ENCODE measurements at places on chromosomes 5 and 9.

- no peak for DNase-seq
Measured at GRCh38 chr5:54281960-54282692, 28.2 kb downstream of the ARL15 start.

DNA sequence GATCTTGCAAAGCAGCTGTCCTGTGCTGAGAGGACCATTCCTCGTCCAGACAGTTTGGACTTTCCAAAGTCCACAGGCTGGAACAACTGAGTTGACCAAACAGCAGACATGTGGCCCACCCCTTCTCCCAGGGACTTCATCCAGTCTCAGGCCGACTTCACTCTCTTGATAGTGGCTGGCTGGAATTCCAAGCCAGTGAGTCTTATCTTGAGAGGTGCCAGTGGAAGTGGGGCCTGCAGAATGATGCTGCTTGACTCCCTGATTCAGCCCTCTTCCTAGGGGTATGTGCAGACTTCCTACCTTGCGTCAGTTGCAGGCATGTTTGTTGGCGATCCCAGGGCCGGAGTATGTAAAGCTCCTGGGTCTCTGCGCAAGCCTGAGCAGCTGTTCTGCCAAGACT is 131.4 kb upstream of the TSLP start:
- DNase-seq: no peak

DNA sequence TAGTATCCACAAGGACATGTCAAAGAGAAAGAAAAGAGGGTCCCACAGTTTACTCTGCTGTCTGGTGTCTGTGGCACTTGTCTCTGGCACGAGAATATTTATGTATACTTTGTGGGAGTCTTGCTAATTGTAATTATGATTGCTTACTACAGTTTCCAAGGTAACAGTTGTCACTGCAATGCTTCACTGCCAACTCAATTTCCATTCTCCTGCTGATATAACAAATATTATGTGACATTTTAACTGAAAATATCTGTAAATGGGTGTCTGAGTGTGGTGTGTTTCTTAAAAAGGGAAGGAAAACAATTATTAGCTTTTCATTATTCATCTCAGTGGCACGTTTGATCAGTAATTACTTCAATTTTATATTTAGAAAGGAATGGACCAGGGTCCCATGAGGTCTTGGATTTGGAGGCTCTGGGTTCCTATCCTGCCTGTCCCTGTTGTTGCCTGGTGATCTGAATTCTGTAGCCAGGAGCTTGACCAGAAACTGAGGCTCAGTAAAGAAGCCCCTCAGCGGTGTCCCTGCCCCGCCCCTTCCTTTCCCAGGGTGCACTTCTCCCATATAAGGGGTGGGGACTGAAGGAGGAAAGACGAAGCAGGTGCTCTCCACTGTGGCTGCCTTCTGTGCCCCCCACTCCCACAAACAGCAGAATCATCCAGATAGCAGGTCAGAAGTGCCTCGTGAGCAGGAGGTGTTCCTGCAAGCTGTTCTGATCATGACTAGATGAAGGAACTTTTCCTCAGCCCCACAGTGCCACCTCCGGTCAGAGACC is 137.3 kb upstream of the KIF2A start:
- DNase-seq: no peak

- no peak for DNase-seq
Measured at GRCh38 chr5:79255786-79256557, 20.0 kb downstream of the JMY start.

GRCh38 chr5:75512383-75513074 is 838 bp downstream of the POLK start:
- DNase-seq: peak; percentile 33

DNA sequence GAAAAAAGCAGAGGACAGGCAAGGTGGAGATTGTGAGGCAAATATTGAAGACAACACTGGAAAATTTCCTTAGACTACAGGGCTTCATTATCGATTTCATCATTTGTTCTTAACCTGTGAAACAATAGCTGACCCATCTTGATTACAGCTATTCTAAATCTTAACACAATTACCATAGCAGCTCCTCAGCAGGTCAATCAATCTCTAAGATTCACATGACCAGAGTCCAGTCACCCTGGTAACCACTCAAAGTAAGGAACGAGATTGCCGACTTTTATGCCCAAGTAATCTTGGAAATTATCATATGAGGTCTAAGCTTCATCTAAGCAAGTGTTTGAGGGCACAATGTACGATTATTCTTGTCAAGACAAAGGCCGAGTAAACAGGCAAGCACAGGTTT is 93.8 kb downstream of the TTC39B start:
- no peak for DNase-seq

GRCh38 chr9:116416421-116416820 is 262.8 kb downstream of the PAPPA start:
- no peak for DNase-seq

- no peak for DNase-seq
Measured at GRCh38 chr5:108104448-108104847, 277.4 kb downstream of the FBXL17 start.

- DNase-seq: no peak
Measured at GRCh38 chr9:14277244-14277643, 36.7 kb downstream of the NFIB start.

DNA sequence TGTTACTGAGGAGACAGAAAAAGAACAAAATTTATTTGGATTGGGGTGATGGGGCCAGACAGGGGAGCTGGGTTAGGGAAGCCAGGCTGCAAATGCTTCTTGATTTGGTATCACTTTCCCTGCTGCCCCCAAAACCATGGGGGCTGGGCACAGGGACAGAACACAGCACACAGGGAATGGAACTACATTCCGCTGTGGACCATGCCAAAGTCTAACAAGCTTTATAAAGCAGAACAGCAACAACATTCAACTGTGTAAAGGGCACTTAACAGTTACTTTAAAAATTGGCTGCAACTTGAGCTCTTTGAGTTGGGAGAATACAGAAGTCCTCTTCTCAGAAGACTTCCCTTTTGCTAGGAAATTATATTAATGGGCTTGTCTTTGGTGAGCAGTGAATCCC is 23.8 kb downstream of the C5orf58 start:
- DNase-seq: no peak

DNA sequence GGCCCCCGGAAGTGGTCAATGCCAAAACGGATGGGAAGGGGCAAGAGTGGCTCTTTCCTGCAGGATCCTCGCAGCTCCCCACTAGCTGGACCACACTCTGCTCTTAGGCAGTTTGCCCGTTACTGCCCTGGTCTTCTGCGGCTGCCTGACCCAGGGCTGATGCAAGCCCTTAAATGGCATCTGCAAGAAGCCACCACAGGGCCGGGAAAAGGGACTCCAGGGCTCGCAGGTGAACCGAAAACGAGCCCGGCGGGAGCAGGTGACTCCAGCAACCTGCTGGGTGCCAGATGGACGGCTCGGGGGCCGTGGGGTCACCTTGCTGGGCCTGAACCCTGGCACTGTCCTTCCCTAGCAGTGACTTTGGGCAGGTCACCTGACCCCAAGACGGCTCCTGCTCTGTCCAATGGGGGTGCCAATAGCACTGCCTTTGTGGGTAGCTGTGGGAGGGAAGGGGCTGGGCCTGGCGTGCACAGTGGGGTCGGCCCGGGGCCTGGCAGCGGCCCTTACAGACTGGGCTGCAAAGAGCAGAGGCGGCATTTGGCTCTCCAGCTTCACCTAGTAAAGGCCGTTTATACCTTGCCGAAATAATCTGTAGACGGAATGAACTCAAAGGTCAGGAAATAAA is 1.3 kb downstream of the TMEM250 start:
- no peak for DNase-seq

- no peak for DNase-seq
Measured at GRCh38 chr5:59746241-59746765, 147.2 kb downstream of the PDE4D start.

DNA sequence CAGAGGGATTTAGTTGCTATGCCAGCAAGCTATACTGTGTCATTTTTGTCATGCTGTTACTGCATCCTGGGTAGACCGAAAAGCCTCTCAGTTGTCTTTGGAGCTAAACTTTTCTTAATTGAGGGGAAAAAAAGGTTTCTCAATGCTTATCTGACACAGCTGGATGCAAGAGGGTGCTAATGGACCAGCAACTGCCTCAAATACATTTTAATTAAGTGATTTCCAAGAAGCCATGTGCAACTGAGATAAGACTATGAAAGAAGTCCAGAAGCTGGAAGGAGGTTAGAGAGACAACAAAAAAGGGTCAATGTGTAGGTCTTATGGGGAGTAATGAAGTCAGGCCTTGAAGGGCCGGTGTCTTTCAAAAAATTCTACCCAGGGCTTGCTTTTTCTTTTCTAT is 465.7 kb upstream of the DMAC1 start:
- no peak for DNase-seq

DNA sequence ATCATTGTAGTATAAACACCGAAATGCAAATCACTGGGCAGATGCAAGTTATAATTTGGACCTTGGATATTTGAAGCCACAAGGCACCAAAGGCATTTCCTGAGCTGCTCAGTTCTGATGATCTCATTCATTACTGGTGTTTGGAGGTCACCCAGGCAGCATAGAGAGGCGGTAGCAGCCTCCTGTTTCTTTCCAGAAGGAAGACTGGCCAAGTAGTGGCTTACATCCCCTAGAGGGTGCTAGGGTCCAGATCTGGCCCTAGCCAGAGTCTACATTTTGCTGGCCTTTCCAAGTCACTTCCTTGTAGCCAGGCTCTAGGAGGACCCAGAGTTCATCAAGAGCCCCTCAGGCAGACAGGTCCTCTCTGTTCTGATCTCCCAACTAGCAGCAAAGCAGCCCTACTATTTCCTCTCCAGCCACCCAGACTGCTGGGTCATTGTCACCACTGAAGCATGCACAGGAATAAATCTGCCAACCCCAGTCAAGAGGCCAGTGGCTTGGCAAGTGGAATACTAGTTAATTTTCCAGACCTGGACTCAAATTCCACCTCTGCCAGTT is 33.4 kb upstream of the TTC1 start:
- no peak for DNase-seq

- DNase-seq: no peak
Measured at GRCh38 chr5:33315189-33315588, 125.6 kb upstream of the TARS1 start.

DNA sequence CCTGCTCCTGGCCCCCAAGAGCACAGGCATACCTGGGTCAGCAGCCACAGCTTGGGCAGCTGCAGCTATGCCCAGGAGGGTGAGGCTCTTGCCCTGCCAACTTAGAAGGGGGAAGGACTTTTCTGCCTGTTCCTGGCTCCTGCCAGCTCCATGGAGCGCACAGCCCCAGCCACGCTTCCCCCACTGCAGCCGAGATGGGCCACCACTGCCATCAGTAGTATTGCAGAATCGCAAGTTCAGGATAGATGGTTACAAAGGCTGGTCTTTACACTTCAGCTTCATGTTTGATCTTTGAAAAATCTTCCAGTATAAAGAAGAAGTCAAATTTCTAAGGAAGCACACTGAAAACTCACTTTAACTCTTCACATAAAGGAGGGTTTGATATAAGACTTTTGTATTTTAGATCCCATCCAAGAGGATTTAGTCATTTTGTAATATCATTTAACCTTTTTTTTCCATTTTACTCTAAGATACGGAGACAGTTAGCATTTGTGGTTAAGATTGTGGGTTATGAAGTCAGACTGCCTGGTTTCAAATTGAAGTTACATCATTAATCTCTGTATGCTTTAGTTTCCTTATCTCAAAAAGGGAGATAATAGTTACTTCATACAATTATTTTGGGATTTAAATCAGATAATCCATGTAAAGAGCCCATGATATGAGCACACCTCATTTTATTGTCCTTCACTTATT is 81.8 kb downstream of the NLN start:
- no peak for DNase-seq

- no peak for DNase-seq
Measured at GRCh38 chr9:3664044-3664443, 138.2 kb upstream of the RFX3 start.

GRCh38 chr9:113599646-113600022 is 136.1 kb downstream of the RGS3 start:
- no peak for DNase-seq

DNA sequence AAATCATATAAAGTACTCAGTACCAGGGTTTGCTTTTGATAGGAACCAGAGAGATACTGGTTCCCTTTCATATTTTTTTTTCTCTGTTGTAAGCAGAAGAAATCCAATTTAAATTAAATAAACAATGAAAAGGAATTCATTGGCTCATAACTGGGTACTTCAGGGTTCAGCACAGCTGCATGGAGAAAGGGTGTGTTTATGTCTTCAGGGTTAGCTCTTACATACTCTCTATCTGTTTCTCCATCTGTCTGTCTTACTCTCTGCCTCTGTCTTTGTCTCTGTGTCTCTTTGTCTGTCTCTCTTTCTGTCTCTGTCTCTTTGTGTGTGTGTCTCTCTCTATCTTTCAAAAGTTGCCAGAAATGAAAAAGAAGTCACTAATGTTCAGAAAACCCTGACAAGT is 345.9 kb downstream of the MSX2 start:
- DNase-seq: no peak

- no peak for DNase-seq
Measured at GRCh38 chr9:70641631-70642030, 227.2 kb upstream of the KLF9 start.

DNA sequence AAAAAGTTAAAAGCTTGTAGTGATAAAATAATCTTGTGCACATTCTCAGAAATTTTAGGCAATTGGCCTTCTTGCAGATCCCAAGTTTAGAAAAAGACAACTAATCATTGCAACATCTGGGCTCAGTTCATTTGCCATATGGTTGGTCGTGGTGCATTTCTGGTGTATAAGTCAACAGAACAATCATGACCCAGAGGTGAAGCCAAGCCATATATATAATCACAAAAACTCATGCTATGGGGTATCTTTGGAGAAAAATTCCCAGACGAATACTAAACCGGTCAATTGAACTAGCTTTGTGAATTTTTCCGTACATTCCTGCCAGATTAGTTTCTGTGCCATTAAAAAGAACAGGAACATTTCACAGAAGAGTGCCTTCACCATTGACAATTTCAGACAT is 50.3 kb downstream of the FYB1 start:
- DNase-seq: no peak

All from Kasumi-1 (cell line).